ENCODE measurements at places on chromosomes 3 and 15. TPM values are rescaled to one million over a fixed set of nuclear protein-coding genes. Genes with fewer than 3 reads are reported as not detected.
A peak's percentile ranks its signal among the peaks of the same experiment; 100 is the strongest.

GRCh38 chr3:10935028-10935427, 57.5 kb upstream of the SLC6A1 start:
- H3K4me1 ChIP-seq: no peaks in the 10 kb centered on the region
- DNase-seq: no peak
- peaks cover 6% of the 10 kb centered on the region for H3K27me3 ChIP-seq
- no peak overlapping the region for H3K27ac ChIP-seq

The NOX5 gene
- not detected for total RNA-seq

The IL17RB gene
- total RNA-seq: not detected

The NKTR gene
- 52.9 TPM for total RNA-seq

- no peak overlapping the region for H3K27ac ChIP-seq
- no peaks in the 10 kb centered on the region for H3K36me3 ChIP-seq
- peaks cover 18% of the 10 kb centered on the region for H3K27me3 ChIP-seq
- no peak for DNase-seq
These were observed 21.9 kb upstream of the P2RY13 start for GRCh38 chr3:151351219-151351618.

DNA sequence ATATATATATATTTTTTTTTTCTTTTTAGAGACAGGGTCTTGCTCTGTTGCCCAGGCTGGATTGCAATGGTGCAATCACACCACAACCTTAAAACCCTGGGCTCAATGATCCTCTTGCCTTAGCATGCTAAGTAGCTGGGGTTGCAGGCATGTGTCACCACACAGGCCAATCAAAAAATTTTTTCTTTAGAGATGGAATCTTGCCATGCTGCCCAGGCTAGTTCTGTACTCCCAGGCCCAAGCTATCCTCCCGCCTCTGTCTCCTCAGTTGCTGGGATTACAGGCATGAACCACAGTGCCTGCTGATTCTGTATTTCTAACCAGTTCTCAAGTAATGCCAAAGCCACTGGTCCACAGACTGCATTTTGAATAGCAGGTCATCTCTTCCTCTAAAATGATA, 291.3 kb upstream of the ZPLD1 start:
- no peak overlapping the region for H3K27ac ChIP-seq
- H3K36me3 ChIP-seq: no peaks in the 10 kb centered on the region
- peaks cover 2% of the 10 kb centered on the region for H3K4me1 ChIP-seq
- no peaks in the 10 kb centered on the region for H3K27me3 ChIP-seq
- no peak for DNase-seq
- H3K4me3 ChIP-seq: no peak overlapping the region

The NKIRAS1 gene
- 6.9 TPM for total RNA-seq

The TMC3 gene
- total RNA-seq: not detected

DNA sequence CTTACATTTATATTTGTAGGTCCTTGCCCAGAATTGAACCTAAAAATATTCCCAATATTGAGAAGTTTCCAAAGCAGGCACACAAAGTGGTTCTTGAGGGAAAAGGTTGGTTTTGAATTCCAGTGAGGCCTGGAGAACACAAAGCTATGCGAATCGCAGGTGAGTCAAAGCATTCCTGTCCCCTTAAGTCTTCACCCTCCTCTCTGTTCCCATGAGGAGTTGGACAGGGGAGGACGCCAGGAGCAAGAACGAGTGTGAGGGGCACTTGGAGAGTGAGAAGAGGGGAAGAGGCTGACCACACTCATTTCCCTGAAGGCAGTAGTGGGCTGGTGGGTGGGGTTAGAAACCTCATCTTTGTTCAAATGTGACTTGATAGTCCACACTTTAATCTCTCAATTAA, 185.8 kb upstream of the EOMES start:
- no peak overlapping the region for H3K27ac ChIP-seq
- H3K4me3 ChIP-seq: no peak overlapping the region
- H3K4me1 ChIP-seq: peaks cover 30% of the 10 kb centered on the region

The P2RY13 gene
- not detected for total RNA-seq

DNA sequence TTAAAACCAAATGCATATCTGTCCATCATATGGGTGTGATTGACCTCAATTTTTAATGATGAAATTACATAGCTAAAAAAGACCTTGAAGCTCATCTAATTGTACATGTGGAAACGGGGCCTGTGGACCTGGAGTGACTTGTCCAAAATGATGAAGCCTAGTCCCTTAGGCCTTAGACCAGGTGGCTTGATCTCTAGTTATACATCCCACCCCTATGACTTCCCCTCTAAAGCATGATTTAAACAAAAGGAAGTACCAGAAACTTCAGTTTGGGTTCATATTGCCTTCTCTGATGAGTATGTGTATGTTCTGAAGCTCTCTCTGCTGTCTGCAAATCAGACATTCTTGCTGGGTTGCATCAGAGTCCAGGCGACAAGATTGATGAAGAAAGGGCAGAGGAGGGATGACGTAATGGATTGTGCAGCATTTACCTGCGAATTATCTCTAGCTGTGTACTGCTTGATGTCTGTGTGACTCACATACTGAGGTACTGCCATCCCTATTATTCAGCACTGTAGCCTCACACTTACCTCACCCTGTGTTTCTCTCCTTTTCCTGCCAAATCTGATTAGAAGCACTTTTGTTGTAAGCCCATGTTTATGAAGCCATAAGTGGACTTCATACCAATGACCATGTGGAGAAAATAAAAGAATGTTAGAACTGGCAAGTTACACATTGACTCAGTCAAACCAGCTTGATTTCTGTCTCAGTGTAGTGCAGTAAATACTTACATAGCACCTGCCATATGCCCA, 111.5 kb downstream of the FILIP1L start:
- peak overlapping the region; percentile 9 for H3K27ac ChIP-seq
- DNase-seq: no peak
- peaks cover 11% of the 10 kb centered on the region for H3K4me1 ChIP-seq
